GM03348 (cell line): ENCODE measurements at places on chromosomes 16 and 17.
A peak's percentile ranks its signal among the peaks of the same experiment; 100 is the strongest.

DNA sequence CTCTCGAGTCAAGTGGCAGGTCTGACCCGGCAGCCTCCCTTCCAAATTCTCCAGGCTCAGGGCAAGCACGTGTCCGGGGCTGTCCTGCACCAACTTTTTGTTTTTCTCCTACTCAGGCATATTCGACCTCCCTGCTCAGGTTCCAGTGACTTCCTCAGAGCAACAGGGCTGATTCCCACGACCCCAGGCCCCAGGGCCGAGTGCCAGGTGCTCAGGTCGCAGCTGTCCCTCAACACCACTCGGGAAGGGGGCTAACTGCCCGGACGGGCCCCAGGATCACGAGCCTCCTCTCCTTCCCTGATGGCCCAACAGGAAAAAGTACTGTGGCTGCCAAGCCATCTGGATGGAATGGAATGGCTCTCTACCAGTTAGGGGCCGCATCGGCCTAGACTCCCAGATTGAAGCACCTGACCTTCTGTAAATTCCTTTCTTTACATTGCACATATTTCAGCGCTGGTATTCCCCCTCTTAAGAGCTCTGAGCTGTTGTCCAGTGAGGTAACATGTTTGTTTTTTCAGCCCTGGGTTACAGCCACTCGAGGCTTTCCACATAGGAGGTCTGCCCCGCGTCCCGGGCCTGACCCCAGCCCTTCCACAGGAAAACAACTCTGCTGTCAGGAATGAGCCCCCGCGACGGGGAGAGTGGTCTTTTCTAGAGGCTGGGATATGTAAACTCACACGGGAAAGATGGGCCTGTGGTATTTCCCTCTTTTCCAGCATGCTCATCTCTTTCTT is 25.0 kb downstream of the NXN start:
- DNase-seq = no peak

GRCh38 chr17:39702901-39703893 is 3.3 kb downstream of the ERBB2 start:
- no peak for DNase-seq

- no peak for DNase-seq
Observed at GRCh38 chr17:65345261-65346005, 208.3 kb downstream of the RGS9 start.

GRCh38 chr17:34236281-34236892 is 18.7 kb upstream of the CCL2 start:
- DNase-seq = no peak

- peak; percentile 55 for DNase-seq
Observed at GRCh38 chr17:8753976-8754440, 4.3 kb downstream of the SPDYE4 start.

DNA sequence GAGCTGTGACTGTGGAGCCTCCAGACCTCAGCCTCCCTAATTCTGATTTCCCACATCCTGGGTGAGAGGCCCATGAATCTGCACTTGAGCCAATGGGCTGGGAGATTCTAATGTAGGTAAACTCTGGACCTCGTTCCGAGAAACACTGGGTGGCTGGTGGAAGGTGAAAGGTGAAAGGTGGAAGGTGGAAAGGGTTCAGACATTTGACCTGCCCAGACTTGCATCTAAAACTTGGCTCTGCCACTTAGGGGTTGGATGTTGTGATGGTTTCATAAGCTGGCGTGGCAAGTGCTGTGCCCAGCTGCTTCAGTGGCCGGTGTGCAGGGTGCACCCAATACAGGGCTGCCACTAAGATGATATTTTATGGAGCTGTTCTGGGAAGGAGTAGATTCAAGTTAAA is 24.8 kb downstream of the SYT17 start:
- DNase-seq = no peak

DNA sequence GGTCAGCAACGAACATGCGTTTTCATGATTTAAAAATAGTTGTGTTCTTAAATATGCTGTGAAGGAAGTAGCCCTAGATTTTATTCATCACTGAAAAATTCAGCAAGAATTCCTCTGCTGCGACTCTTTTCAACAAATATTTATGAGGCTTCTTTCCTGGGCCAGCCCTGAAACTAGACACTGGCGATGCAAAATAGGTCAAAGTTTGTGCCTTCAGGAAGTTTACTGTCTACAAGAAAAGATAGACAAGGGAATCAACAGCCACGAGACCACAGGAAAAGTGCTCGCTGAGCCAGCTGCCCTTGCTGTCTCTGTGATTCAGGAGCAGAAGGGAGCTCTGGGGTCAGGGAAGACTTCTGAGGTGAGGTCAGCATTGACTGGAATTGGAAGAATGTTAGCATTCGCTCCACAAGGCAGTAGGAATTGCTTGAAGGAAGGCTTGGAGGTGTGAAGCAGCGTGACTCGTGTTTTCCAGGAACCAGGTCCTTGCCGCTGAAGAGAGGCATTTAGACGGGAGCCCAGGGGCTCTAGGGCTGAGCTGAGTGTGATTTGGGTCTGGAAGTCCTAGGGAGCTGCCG is 1.9 kb upstream of the RPL26 start:
- DNase-seq = peak; percentile 84

DNA sequence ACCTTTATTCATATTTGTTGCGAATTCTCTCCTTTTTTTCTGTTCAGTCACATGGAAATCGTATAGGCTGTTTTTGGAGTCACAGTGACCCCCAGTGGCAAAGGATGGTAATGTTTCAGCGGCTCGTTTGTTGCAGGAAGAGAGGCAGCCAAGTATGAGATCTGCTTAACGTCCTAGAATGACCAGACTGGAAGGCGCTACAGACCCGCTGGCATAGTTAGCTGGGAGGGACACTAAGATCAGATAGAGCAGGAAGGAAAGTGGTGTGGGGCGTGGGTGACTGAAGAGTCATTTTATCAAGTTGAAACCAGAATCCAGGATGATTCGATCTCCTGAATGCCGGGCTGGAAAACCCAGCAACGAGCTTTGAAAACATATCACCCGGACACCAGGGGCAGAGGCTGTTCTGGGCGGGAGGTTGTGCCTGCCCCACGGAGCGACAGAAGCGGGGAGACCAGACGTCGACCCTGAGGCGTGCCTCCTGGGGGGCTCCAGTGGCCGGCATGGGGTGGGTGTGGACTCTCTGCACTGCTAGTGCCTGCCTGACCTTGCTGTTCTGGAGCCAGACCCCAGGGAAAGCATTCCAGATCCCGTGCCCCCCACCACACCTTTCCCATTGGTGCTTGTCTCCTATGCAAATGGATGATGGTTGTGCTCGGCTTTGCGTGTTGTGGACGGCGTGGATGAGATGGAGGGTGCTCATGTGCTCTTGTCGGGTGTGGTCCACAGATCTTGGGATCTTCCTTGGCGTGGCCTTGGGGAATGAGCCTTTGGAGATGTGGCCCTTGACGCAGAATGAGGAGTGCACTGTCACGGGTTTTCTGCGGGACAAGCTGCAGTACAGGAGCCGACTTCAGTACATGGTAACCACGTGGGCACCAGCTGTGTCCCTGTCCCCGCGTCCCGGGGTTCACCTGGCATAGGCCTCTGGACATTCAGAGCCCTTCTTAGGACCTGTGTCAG is 7.7 kb downstream of the IL34 start:
- peak; percentile 85 for DNase-seq

DNA sequence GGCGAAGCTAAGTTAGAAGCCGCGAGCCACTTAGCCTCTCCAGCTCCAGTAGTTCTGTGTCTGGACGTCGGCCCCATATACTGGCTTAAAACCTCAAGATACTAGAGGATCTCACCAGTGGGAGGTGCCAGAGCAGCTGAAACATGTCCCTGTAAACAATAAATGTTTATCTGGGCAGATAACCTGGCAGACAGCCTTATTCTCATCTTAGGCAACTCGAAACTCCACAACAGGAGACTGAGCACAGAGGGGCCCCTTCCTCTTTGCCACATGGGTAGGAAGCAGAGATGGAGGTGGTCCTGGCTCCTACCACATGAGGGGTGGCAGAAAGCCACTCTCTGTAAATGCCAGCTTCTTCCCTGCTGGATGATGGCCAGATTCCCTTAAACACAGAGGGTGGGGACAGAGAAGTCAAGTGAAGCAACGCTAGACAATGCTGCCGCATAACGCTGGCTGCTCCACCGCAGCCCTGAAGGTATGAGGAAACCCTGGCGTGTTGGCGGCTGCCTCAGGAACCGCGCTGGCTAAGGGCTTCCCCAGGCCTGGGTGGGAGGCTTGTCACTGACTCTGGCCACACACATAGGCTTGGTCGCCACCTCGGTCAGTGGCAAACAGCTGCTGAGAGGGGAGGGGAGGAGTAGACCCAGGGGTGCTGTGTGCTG is 67.9 kb downstream of the HIC1 start:
- no peak for DNase-seq

DNA sequence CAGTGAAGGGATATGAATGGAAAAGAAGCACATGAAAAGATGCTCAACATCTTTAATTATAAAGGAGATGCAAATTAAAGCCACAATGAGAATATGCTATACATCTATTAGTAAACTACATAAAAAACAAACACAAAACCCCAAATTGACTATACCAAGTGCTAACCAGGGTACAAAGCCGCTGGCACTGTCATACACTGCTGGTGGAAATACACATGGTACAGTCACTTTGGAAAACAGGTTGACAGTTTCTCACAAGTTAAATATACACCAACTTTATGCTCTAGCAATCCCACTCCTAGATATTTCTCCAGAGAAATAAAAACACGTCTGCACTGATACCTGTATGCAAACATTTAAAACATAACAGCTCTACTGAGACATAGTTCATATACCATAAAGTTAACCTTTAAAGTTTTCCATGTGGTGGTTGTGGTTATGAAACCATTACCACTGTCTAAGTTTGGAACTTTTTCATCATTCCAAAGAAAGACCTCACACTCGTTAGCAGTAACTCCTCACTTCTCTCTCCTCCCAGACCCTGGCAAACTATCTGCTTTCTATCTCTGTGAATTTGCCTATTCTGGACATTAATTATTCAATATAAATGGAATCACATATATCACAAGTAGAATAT is 42.7 kb downstream of the ADGRG5 start:
- DNase-seq = no peak

DNA sequence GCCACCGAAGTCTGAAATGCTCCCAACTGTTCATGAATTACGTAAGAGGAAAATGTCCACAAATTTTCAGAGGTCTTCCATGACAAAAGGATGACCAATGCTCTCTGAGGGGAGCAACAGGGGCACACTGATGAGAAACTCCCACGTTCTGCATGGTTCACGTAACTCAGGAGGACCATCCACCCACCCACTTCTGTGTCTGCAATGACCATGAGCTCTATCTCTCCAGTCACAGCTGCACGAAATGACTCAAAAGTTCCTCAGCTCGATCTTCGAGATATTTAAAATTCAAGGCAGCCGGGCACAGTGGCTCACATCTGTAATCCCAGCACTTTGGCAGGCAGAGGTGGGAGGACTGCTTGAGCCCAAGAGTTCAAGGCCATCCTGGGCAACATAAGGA is 15.8 kb downstream of the WDR45B start:
- no peak for DNase-seq

- no peak for DNase-seq
Observed at GRCh38 chr17:64327201-64327930, 63.3 kb downstream of the PECAM1 start.

DNA sequence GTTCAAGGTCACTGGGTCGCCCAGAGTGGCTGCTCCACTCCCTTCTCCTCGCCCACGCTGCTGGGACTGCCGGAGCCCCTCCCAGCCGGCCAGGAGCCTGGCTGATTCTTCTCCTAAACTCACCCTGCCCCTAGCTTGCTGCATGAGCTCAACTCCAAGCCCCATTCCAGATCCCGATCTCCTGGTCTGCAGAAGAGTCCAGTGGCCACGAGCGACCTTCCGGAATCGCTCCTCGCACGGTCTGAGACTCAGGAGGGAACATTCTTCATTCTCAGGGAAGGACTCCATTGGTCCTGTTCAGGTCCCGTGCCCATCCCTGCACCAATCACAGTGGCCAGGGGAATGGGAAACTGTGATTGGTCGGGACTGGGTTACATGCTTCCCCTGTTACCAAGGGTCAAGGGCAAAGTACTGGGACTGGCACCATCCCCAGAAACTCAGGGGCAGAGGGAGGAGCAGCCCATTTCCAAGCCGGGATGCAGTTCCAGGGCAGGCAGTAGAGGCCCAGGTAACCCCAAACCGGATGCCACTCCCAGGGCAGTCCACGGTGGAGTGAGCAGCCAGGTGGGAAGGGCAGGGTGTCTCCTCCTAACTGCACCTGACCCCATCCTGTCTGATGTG is 24.5 kb upstream of the CIBAR2 start:
- peak; percentile 43 for DNase-seq

DNA sequence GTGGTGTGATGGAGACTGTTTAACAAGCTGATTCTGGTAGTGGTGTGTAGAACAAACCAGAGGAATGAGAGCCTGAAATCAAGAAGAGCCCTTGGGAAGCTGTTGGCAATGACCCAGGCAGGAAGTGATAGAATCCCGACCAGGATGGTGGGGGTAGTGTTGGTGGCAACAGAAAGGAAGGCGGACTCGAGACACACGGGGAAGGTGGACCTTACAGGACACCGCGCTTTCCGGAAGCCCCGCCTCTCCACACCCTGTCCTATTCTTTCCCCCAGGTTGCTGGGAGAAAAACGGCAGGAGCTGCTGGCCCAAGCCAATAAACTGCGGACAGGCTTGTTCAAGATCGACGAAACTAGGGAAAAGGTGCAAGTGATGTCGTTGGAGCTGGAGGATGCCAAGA is 30.0 kb upstream of the KDM6B start:
- DNase-seq = no peak

GRCh38 chr16:73124097-73124652 is 76.2 kb upstream of the ZFHX3 start:
- no peak for DNase-seq

DNA sequence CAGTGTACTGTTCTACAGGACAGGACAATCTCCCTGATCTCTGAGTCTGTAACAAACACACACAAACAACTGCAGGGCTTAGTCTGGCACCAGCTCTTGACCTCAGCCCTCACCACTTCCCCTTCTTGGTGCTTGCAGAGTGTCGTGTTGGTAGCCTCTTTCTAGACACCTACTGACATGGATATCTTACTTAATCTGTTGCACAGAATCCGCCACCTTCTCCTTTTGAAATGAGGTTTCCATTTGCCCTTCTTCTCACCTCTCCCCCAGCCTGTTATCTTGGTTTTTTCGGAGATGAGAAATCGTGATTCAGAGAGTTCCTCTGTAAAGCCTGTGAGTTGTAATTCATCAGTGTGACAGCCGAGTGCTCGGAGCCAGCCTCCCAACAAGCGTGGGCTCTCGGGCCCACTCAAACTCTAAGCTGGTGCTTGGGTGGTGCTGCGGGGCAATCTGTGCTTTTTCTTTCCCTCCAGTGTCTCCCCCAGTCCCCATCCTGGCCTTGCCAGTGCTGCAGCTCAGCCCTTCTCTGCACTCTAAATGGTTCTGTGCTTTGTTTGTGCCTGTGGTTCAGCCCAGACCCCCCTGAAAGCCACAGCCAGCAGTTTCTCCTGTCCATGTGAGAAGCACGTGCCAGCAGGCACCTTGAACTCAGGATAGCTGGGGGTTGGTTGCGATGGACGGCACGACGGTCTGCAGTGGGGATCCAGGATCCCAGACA is 28.1 kb downstream of the KIAA0513 start:
- peak; percentile 62 for DNase-seq

- DNase-seq = peak; percentile 51
Observed at GRCh38 chr16:23694644-23695373, 16.1 kb downstream of the PLK1 start.

GRCh38 chr17:13182854-13183253 is 165.0 kb upstream of the ELAC2 start:
- DNase-seq = no peak
